ENCODE measurements at places on chromosomes 2 and 18. TPM values are rescaled to one million over a fixed set of nuclear protein-coding genes. Genes with fewer than 3 reads are reported as not detected.

The NYAP2 gene
- polyA plus RNA-seq, result not detected

The SLC4A5 gene
- polyA plus RNA-seq, result 1.1 TPM

GRCh38 chr2:192357217-192357616, 162.5 kb upstream of the TMEFF2 start:
- DNase-seq, result no peak

- no peak for DNase-seq
Observed at GRCh38 chr18:36012891-36013290, 40.4 kb downstream of the RMP24 start.

- DNase-seq, result no peak
Observed at GRCh38 chr2:218471982-218472381, 53.1 kb downstream of the VIL1 start.

DNA sequence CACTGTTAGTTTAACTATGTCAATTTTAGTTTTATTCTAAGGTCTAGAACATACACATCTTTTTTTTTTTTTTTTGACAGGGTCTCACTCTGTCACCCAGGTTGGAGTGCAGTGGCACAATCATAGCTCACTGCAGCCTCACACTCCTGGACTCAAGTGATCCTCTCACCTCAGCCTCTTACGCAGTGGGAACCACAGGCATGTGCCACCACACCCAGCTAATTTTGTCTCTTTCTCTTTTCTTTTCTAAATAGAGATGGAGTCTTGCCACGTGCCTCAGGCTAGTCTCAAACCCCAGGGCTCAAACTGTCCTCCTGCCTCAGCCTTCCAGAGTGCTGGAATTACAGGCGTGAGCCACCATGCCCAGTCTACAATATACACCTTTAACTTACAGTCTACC, 69.5 kb upstream of the CHRNA1 start:
- no peak for DNase-seq

DNA sequence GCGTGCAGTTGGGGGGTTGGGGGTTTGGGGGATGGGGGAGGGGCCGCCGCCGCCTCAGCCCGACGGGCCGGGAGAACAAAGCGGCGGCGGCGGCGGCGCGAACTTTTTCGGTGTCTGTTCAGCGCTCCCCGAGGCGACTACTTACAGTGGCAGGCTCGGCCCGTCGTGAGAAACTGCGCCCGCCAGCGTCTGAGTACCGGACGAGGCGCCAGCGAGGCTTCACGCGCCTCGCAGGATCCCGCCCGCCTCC, 172 bp downstream of the PRKD3 start:
- no peak for DNase-seq

GRCh38 chr2:36562973-36563532, 34.9 kb downstream of the FEZ2 start:
- DNase-seq, result no peak

DNA sequence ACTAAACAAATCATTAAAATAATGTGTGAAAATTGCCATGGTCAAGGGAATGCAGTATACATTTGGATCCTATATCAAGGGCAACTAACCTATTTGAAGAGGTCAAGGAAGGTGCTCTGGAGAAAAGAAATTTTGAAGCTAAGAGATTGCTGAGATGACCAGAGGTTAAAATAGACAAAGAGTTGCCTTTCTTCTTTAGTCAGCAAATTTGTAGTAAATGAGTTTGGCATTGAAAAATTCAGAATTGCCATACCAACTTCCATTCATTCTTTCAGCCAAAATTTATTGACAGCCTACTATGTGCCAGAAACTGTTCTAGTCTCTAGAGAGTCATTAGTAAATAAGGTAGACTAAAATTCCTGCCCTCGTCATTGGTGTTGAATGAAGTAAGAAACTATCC, 396.2 kb downstream of the BCL11A start:
- no peak for DNase-seq
